ENCODE measurements at places on chromosomes 11 and 22.

GRCh38 chr11:105937738-105938137, 84.3 kb downstream of the MSANTD4 start:
- no peak for DNase-seq

DNA sequence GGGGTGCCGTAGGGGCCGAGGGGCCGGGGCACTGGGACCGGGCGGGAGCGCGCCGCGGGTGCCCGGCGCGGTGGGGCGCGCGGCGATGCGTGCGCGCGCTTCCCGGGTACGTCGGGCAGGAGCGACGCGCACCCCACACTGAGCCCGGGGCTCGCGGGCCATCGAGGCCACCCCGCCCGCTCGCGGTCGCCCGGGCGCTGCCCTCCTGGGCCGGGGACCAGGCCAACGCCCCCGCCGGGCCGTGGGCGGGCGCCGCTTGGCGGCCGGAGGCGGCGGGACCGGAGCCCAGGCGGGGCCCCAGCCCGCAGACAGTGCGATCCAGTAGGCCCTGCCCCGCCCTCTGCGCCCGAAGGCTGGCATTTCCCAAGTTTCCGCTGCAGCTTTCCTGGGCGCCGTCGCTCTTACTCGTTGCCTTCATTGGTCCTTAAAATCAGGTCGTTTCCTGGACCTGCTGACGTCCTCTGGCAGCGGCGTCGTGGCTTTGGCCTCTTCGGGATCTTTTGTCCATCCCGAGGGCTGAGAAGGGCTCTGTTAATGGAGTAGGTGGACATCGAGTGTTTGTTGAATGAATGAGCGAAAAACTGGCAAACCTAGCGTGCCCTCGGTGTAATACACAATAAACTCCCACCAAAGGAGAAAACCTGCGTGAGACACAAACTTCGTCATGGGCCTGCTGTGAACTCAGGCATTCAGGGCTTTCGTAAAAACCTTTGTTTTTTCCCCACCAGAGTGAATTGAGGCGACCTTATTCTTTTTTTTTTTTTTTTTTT, 638 bp downstream of the PARVA start:
- DNase-seq: no peak

DNA sequence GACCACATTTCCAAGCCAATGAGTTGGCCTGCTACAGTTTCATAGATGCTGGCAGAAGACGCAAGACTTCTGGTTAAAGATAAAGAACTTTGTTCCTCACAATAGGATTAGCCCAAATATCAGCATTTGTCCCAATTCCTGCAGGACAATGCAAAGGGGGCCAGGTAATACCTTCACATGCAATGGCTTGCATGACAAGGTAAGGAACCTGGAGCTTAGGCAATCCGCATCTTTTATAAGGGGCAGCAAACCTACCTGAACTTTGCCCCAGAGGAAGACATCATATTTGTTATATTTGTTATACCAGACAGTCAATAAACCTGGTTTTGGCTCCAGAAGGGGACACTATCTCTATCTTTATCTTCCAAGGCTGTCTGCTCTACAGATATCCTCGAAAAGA, 5.3 kb downstream of the P2RY6 start:
- no peak for DNase-seq

GRCh38 chr11:100810146-100810545, 123.1 kb downstream of the ARHGAP42 start:
- no peak for DNase-seq

- DNase-seq: no peak
Measured at GRCh38 chr11:14073849-14074476, 111.4 kb downstream of the SPON1 start.
